ENCODE measurements at places on chromosomes 12 and 14.

DNA sequence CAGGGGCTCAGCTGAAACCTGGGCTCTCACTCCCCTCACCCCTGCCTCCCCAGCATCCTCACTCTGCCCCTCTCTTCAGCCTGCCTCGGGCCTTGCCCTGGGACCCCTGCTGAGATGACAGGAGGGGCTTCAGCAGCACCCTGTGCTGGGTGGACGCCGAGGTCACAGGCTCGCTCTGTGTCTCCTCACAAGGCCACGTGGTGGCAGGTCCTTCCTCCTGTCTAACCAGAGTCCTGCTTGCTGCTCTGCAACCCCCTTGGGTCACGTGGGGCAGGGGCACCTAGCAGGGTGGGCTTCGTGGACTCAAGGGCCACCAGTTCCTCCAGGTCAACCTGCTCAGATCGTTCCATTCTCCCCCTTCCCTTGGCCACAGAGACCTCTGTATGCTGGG lies 90.4 kb downstream of the TMEM121 start:
- no peak for DNase-seq

DNA sequence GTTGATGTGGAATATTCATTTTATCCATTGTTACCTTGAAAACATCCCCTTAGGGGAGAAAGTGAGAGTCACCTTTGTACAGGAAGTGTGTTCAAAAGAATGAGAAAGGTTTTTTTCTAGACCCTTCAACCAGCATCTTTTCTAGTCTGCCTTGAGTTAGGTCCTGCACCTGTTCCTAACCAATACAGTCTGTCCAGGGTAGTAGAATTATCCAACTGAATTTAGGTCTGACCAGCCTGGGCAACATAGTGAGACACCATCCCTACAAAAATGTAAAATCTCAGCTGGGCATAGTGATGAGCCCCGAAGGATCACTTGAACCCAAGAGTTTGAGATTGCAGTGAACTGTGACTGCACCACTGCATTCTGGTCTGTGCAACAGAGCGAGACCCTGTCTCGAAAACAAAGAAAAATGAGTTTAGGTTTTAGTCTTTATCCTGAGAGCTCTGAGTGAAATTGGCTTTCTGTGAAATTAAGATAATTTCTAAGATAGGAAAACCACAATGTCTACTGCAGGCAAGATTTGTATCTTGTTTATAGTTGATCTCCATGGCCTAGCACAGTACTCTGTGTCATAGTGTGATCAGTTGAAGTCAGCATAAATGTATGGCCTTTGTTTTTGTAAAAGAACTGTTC lies 25.2 kb downstream of the ARHGAP5 start:
- DNase-seq, result no peak

- no peak for DNase-seq
Measured at GRCh38 chr12:46154221-46154985, 114.4 kb downstream of the SLC38A1 start.

GRCh38 chr14:78714711-78715110 lies 544.5 kb downstream of the NRXN3 start:
- no peak for DNase-seq

- no peak for DNase-seq
Measured at GRCh38 chr12:121001060-121001459, 15.2 kb downstream of the C12orf43 start.

DNA sequence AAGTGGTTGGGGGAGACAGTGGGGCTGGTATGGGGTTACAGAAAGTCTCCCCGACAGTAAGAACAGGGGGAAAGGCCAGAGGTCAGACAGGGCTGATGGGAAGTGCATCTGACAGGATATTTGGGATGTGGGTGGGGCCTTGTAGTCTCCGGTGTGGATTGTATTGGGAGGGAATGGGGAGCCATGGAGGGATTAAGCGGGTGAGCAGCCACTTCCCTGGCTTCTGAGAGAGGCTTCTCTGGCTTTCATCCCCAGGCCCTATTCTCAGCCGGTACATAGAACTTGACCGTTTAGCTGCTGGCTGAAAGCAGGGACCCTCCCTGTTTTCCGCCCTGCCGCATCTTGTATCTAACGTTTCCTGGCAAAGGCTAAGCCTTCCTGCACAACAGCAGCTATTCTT lies 222.0 kb upstream of the LHX5 start:
- no peak for DNase-seq

- peak; percentile 52 for DNase-seq
Measured at GRCh38 chr12:47817272-47818006, 2.3 kb downstream of the HDAC7 start.

DNA sequence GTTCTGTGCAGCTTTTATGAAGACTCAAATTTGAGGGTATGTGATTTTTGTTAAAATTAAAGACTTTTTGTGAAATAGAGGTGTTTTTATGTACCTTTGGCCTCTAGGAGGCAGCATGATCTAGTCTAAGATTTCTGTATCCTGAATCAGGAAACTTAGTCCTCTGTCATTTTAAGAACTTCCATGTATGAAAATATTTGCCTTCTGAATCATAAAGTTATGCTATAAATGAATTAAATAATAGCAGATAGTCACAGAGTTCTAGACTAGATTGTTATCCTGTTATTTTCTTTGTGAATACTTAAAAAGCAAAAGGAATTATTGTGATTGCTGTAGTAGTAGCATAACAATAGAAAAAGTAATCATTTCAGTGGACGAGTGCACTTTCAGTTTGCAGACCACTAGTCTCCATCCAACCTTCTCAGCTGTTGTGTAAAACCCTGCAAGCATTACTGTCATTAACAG lies 56.3 kb downstream of the FGD4 start:
- no peak for DNase-seq

- no peak for DNase-seq
Measured at GRCh38 chr12:88638388-88638787, 58.1 kb upstream of the KITLG start.

All from activated T-cell treated with anti-CD3 and anti-CD28 coated beads, Interleukin-2, amount 50 U/mL, for 48 hours (primary cell).